CD8-positive, alpha-beta memory T cell (primary cell): ENCODE measurements at places on chromosomes 7 and 10.

GRCh38 chr7:7566651-7567611 is at the start of gene MIOS:
MIOS (plus strand) TSS chr7:7566884; CDS start chr7:7572476, 5,592 bp downstream.
- DNase-seq = peak; percentile 78

DNA sequence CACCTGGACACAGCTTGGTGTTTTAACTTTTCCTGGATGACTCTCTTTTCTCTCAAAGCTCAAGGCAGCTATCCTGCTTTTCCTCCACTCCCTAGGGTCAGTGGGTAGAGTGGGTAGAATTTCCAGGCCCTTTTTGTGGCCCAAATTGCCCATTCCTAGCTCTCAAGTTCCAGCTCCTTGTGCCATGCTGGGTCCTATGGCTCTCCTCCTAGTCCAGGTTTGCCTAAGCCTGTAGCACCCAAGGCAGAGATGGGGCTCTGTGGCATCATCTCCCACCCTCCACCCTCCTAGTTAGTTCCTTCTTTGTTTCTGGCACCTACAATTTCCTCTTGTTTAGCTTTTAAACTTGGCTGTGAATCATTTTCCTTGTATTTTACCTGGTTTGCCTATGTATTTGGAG is 9.7 kb downstream of the CPA4 start:
- no peak for DNase-seq

DNA sequence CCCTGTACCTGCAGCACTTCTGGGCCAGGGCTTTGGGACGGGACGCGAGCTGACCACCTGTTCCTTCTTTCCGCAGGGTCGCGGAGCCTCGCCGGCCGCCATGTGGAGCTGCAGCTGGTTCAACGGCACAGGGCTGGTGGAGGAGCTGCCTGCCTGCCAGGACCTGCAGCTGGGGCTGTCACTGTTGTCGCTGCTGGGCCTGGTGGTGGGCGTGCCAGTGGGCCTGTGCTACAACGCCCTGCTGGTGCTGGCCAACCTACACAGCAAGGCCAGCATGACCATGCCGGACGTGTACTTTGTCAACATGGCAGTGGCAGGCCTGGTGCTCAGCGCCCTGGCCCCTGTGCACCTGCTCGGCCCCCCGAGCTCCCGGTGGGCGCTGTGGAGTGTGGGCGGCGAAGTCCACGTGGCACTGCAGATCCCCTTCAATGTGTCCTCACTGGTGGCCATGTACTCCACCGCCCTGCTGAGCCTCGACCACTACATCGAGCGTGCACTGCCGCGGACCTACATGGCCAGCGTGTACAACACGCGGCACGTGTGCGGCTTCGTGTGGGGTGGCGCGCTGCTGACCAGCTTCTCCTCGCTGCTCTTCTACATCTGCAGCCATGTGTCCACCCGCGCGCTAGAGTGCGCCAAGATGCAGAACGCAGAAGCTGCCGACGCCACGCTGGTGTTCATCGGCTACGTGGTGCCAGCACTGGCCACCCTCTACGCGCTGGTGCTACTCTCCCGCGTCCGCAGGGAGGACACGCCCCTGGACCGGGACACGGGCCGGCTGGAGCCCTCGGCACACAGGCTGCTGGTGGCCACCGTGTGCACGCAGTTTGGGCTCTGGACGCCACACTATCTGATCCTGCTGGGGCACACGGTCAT is 13.3 kb downstream of the GPR146 start:
- no peak for DNase-seq

DNA sequence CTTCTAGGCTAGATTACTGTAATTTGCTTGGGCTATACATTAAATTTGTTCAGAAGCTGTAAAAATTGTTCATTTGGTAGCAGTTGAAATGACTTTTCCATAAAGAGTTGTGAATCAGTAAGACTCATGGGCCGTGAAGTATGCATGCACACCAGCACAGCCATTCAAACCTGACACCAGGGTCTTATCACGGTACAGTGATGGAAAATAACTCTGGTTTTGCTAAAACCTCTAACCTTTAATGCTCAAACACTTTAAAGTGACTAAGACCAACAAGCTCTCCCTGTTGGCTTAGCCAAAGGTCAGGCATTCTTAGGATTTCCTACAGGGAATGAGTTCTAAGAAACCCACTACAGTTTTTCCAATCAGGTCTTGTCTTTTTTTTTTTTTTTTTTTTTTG is 11.5 kb downstream of the ARL3 start:
- DNase-seq = no peak

- no peak for DNase-seq
Observed at GRCh38 chr10:103837370-103838069, 17.9 kb downstream of the SH3PXD2A start.

DNA sequence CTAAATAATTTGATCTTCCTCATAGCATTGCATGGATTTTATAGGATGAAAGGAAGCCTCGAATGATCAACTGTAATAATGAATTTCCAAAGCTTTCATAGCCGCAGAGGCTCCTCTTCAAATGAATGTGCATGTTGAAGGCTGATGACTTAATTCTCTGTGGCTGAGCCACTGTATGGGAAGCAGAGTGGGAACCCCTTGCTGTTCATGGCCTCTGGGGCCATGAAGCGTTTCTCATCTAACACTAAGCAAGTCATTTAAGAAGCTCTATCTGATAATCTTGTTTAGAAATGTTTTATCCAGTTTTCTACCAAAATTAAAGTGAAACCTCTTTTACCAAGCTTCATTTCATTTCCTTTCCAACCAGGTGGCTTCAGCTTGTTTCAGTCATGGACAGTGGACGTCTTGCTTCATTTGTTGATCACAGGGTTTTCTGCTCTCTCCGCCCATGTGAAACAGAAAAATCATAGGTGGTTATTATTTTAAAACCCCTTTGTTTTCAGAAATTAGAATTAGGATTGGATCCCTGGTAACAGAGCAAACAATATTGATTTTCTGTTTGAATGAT is 10.3 kb upstream of the ADARB2 start:
- no peak for DNase-seq

GRCh38 chr10:70598857-70599295 is 3.7 kb downstream of the PRF1 start:
- no peak for DNase-seq

DNA sequence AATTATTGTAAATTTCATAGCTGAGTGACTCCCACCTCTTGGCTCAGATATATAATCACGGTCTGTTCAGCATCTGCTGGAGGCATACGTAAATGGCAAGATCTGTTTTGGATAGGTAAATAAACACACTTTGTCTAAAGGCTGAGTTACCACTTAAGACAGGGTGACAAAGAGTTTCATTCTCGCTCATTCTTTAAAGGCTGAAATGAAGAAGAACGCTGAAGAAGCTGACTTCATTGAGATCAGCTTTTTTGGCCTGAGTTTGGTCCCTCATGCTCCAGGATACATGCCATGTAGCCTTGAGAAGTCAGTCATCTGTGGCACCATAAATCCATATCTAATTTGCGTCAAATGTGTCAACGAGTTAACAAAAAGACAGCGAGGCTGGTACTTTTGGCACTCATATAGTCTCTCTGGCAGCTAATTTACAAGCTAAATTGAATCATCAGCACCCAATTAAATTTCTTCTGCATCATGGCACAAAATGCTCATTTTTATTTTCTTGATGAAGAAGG is 309.9 kb downstream of the GPAM start:
- no peak for DNase-seq

DNA sequence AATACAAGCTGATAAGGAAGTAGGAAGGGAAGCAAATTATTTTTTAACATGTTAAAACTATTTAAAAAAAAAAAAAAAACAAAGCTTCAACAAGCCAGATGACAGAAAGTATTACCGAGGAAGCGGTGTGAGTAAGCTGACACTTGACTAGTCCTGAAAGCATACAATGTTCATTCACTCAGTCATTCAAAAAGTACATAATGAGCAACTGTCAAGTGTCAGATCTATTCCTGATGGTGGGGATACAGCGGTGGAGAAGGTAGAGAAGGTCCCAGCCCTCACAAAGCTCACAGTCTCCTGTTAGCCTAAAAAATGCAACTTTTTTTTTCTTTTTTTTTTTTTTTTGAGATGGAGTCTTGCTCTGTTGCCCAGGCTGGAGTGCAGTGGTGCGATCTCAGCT is 40.0 kb downstream of the RAPGEF5 start:
- no peak for DNase-seq

DNA sequence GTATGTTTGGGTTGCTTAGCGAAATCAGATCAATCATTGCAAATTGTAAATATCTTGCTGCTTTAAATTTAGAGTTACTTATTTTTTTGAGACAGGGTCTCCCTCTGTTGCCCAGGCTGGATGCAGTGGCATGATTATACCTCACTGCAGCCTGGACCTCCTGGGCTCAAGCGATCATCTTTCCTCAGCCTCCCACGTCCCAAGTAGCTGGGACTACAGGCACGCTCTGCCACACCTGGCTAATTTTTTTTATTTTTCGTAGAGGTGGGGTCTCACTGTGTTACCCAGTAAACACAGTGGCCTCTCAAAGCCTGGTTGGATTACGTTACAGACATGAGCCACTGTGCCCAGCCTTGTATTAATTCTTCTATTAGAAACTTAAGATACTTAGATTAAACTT is 1.7 kb downstream of the VDAC2 start:
- DNase-seq = no peak

DNA sequence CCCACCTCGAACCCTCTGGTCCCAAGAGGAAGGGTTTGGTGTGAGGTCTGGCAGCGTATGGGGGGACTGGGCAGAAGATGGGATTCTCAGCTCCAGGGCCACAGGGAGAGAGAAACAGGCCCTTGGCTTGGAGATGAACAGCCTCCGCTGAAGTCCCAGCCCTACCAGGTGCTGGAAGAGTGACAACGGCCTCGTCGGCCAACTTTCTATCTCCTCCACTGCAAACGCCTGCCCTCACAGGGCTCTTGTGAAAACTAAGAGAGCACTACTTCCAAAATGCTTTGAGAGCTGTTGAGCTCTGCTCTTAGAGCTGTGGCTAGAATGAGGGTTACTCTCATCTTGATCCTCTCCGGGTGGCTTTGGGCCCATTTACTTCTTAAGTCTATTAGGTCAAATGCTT is 63.5 kb downstream of the AFAP1L2 start:
- no peak for DNase-seq

- no peak for DNase-seq
Observed at GRCh38 chr10:111086574-111086973, 9.7 kb downstream of the ADRA2A start.
